ENCODE measurements at places on chromosomes 4 and X.

GRCh38 chr4:81039351-81039972 lies 9.0 kb downstream of the BMP3 start:
- DNase-seq, result no peak

DNA sequence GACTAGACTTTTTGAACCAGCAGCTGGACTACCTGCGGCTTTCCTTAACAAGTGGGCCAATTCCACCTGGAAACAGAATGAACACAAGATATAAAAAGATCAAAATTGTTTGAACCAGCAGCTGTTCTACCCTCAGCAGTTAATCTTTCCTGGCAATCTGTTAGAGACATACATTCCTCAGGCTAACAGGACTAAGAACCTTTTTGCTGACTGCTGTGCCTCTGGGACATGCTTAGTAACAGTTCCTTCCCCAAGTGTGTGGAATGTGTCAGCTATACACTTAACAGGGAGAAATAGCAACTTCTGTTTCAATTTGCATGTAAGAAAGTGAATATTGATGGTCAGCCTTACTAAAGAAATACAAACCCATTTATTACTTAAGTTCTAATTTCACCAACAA lies 554.4 kb downstream of the ARAP2 start:
- no peak for DNase-seq

GRCh38 chr4:185265942-185266341 lies 56.5 kb downstream of the SNX25 start:
- DNase-seq, result peak; percentile 41

DNA sequence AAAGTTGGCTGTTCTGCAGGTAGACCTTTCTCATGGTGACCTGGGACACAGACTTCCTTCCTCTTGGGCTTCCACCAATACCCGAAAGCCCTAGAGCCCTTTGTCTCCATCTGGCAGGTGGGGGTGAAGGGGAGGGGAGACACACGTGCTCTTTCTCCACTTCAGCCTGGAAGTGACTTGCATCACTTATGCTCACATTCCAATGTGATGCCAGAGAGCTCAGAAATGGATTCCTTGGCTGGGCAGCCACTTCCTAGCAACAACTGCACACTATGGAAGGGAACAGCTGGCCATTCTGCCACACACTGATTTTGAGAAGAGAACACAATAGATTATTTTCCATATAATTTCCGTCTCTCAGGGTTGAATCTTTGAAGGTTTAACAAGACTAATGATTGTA lies 36.3 kb downstream of the C4orf51 start:
- no peak for DNase-seq

- no peak for DNase-seq
These were observed 268.6 kb upstream of the VCX start for GRCh38 chrX:7574325-7574724.

DNA sequence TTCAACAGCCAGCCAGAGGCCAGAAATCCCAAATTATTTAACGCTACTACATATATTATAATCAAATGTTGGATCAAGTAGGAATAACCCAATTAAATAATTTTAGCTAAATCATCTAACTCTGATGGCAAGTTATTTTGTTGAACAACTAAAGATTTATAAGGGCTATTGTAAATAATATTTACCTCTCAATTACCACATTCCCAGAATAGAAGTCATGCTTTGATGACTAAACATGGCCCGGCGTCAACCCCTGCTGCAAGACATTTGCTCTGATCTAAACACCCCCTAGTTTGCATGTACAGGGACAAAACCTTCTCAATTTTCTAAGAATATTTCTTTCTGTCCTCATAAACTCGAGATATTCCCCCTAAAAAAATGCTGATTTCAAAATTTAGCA lies 14.2 kb downstream of the VEGFC start:
- DNase-seq, result peak; percentile 67

DNA sequence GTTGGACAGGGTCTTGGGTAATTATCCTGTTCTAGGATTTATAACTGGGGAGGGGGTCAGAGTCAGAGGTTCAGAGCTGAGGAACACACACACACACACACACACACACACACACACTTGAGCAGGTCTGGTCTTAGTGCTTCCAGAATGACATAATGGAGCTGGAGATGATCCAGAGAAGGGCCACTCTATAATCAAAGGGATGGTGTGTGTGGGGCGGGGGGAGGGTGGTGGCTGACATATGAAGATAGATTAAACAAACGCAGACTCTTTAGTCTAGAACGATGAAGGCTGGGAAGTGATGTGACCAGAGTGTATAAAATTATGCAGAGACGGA lies 434 bp upstream of the TMEM255A start:
- no peak for DNase-seq

DNA sequence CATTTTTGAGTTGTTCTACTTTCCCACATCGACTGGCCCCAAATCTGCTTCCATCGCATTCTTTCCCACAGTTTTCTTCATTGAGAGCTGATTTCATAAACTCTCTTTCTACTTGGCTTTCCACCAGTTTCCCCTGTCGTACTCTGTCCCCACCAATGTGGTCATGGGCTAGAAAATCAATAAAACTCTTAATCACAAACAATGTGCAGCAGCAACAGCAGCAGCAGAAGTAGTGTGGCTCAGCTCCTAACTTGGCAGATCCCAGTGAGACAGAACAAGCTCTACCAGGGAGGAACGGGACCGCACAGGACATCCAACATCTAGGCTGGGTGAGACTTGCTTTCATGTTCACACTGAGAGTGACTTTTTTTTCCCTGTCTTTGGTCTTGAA lies 3.1 kb upstream of the SETD7 start:
- DNase-seq, result no peak

GRCh38 chrX:132648895-132649294 lies 160.1 kb upstream of the MBNL3 start:
- DNase-seq, result no peak

DNA sequence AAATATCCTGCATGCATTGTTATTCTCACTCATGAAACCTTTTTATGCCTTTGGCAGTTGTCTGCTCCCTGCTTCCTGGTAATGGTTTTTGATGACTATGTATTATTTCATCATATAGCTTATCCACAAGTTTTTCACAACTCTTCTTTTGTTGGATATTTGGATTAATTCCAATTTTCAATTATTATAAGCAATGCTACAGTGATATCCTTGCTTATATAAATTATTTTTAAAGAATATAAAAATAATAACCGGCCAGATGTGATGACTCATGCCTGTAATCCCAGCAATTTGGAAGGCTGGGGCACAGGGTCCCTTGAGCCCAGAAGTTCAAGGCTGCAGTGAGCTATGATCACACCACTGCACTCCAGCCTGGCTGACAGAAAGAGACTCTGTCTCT lies 47.0 kb downstream of the ASIC5 start:
- no peak for DNase-seq

DNA sequence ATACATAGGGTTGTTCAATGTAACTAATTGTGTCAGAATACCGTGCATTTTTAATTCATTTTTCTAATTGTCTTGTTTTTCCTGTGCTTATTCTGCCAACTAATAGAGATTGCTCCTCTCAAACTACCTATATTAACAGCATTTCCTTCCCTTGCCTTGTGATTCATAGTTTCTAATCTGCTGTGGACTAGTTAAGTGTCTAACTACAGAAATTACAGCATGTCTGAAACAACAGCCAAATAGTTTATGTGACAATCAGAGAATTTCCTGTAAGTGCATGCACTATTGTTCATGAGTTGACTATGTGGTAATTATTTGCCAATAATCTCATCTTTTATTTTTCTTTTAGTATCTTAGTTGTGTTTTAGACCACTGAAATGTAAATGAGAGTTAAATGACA lies 4.1 kb upstream of the SEC24B start:
- DNase-seq, result no peak

GRCh38 chrX:79170476-79171035 lies 26.1 kb downstream of the GPR174 start:
- no peak for DNase-seq

GRCh38 chrX:37854748-37855147 lies 7.4 kb upstream of the DYNLT3 start:
- no peak for DNase-seq

DNA sequence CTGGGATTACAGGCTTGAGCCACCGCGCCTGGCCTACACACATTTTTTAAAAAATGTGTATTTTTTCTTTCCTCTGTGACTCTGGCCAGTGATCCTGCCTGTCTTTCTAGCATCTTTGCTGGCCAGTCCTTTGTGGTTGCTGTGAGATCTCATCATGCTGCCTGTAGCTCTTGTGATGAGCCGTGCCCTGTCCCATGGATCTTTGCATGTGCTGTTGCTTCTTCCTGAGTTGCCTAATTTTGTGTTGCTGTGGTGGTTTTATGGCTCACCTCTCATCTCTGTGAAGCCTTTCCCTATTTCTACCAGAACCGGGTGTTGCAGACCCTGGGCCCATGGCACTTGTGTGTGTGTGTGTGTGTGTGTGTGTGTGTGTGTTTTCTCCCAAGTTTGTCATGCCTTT lies 8.3 kb downstream of the NSD2 start:
- DNase-seq, result no peak

DNA sequence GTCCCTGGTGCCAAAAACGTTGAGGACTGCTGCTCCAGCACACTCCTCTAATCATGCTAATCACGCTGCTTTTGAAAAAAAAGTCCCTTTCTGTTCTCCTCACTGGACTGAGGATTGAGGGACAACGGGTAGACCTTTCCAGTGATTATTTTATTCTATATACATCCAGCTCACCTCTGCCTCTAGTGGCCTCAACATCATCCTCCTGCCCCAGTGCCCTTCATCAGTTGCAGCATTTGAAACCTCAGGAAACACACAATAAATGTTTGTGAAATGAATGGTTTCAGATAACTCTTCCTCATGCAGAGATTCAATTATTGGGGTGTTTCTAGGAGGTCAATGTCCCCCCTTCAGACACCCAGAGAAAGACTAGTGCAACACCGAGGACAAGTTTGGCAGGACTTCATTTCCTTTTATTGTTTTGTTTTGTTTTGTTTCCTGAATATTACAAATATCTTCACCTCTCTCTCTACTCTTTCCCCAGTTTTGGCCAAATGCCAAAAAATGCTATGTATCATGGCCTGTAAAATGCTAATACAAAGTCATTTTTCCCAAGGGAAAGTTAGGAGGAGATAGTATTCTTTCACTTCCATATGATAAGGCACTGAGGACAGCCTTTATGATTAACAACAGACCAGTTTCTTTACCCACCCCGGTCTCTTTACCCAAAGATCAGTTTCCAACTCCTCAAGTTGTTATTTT lies 460.1 kb upstream of the SLIT2 start:
- DNase-seq, result no peak

DNA sequence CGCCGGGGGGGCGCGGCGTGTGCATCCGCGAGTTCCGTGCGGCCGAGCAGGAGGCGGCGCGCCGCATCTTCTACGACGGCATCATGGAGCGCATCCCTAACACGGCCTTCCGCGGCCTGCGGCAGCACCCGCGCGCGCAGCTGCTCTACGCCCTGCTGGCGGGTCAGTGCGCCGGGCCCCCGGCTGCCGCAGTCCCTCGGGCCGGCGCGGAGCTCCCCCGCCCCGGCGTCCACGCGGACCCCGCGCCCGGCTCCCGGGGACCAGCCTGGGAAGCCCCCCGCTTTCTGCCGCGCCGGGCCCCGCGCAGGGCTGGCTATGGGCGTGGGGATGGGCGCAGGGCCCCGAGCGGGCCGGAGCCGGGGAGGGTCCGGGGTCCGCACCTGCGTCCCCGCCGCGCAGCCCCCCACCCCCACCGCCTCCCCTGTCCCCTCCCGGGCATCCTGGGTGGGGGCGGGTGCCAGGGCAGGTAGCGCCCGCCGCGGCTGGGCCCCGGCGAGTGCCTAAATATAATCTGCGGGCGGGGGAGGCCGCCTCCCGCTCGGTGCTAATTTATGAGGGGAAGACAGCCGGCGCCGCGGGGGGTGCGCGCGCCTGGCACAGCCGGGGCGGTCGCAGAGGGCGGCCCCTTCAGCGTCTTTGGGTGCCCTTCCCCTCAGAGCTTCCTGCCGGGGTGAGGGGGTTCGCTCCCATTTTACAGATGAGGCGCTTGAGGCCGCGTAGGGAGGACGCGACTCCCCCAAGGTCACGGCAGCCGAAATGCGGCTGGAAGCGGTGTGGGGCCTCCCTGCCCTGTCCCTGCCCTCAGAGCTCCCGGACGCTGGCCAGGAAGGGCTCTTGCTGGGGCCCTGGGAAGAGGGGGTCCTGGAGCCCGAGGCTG lies 837 bp downstream of the NAT8L start:
- no peak for DNase-seq

- no peak for DNase-seq
These were observed 28.1 kb downstream of the MCUB start for GRCh38 chr4:109588176-109588575.

DNA sequence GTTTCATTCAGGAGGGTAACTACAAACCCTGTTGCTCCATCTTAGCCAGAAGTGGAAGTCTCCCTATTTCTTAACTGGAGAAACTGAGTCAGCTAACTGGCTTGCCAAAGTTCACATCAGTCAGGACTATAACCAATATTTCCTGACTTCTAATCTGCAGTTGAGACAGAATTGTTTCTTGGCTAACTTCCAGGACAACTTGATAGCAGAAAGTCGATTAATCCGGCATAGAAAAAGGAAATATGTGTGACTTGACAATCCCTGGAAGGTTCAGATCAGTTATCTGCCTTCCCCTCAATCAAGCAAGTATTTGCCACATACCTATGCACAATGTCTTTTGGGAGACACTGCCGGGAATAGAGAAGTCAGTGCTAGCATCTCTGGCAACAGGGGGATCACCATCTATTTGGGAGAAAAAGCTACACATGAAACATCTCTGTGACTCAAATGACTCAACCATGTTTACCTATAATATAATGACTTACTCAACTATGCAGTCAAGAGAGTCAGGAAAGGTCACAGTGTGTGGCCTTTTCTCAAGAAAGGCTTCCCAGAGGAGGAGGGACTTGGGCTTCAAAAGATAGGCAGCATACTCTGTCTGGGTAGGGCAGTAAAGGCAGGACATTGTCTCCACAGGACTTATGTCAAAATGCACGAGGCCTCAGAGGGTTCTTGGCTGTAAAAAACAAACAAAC lies 12.4 kb upstream of the LONRF3 start:
- DNase-seq, result no peak

DNA sequence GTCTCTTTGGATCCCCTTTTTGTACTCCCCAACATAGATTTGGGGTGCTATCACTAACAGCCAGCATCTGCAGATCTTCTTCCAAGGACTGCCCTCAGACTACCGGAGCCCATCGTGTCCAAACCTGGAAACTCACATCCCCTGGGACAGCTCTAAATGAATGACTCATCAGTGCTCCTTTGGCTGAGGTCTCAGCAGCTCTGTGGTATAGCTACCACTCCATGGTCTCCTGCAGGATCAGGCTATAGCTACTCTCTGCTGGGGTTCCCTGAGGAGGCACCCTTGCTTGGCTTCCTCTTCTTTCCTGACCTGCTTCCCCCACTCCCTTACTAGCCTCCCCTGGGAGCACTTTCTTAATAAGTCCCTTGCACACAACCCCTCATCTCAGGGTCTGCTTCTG lies 97.5 kb upstream of the PRPS2 start:
- no peak for DNase-seq

DNA sequence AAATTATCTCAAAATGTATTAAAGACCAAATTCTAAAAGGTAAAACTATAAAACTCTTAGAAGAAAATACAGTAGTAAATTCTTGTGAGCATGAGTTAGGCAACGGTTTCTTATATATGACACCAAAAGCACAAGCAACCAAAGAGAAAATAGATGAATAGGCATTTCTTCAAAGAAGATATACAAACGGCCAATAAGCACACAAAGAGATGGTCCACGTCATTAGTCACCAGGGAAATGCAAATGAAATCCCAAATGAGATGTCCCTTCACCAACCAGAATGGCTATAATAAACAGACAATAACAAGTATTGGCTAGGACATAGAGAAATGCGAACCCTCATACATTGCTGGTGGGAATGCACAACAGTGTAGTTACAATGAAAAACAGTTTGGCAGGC lies 44.6 kb downstream of the RAB33A start:
- DNase-seq, result no peak

- no peak for DNase-seq
These were observed 429.7 kb downstream of the MAPK10 start for GRCh38 chr4:85929961-85930665.

GRCh38 chr4:122798101-122798500 lies 28.5 kb upstream of the FGF2 start:
- peak; percentile 93 for DNase-seq

Measured in skeletal muscle cell (primary cell).